ENCODE measurements at places on chromosomes 12 and 14. TPM values are rescaled to one million over a fixed set of nuclear protein-coding genes. Genes with fewer than 3 reads are reported as not detected.

The MYH7 gene
- 0.16 TPM for total RNA-seq

The MANSC4 gene
- total RNA-seq = not detected

The LRP6 gene
- total RNA-seq = not detected

The MDM1 gene
- 22.2 TPM for total RNA-seq

The NKX2-1 gene
- not detected for total RNA-seq

The CD4 gene
- 0.82 TPM for total RNA-seq

The KCNH3 gene
- total RNA-seq = 1.1 TPM

The BMP4 gene
- total RNA-seq = 0.47 TPM

The TMEM30B gene
- 1.3 TPM for total RNA-seq

The OR6C2 gene
- not detected for total RNA-seq

The PPP2R5E gene
- total RNA-seq = 45.4 TPM

The APOLD1 gene
- 13.5 TPM for total RNA-seq

The SLC8A3 gene
- total RNA-seq = not detected

The ZBTB42 gene
- total RNA-seq = 4.9 TPM

The KRT2 gene
- not detected for total RNA-seq

The UNG gene
- 75.6 TPM for total RNA-seq
